ENCODE measurements at places on chromosomes 7 and 10.

DNA sequence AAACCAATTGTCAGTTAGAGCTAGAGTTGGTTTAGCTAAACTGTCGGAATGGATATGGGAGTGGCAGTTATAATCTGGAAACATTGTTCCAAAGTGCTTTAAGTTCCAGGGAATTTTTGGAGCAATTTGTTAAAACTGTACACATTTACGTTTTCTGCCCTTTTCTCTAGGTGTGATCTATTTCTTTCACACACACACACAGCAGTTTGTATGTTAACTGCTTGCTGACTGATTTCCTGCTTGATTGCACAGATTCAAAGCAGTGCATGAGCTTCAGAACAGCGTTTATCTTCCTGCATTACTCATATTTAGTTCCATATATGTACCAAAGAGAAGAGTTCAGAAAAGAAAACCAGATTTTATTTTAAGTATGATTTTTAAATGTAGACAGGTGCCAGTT, 57.9 kb downstream of the MGMT start:
- no peak for DNase-seq

DNA sequence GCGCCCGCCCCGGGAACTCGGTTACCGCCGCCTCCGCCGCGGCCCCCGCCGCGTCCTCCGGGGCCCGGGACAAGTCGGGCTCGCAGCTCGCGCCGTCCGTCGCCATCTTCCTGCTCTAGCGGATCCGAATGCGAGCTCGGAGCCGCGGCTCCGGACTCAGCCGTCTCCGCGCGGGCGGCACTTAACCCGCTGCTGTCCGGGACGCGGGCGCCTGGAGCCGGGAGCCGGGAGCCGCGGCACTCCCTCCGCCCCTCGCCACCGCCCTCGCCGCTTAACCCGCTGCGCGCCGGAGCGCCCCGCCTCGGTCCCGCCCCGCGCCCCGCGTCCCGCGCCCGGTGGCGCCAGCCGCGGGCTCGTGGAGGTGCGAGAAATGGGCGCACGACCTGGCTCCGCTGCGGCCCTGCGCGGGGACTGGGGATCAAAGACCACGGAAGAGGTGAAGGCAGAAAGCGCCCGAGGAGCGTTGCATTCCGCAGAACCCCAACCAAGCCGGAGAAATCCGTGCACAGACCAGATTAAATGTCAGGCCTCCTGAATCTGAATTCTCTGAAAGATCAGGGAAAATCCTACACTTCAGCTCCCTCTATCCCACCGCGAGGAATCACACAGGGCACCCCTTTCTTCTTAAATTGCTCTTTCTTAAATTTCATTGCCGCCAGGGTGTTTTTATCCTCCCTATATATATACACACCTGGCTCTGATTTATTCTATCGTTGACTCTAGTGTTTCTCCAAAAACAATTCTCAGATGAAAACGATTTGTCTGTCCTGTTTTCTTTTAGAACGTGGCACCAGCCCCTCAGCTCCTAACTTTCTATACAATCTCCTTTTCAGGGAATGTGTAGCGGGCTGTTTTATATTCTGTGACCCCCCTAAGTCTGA, at the start of gene CTTNBP2:
TSS of gene CTTNBP2 (minus strand) at position 132 of the 881 bp plus-strand sequence. CDS start at position 106, 26 bp downstream.
- DNase-seq: no peak

DNA sequence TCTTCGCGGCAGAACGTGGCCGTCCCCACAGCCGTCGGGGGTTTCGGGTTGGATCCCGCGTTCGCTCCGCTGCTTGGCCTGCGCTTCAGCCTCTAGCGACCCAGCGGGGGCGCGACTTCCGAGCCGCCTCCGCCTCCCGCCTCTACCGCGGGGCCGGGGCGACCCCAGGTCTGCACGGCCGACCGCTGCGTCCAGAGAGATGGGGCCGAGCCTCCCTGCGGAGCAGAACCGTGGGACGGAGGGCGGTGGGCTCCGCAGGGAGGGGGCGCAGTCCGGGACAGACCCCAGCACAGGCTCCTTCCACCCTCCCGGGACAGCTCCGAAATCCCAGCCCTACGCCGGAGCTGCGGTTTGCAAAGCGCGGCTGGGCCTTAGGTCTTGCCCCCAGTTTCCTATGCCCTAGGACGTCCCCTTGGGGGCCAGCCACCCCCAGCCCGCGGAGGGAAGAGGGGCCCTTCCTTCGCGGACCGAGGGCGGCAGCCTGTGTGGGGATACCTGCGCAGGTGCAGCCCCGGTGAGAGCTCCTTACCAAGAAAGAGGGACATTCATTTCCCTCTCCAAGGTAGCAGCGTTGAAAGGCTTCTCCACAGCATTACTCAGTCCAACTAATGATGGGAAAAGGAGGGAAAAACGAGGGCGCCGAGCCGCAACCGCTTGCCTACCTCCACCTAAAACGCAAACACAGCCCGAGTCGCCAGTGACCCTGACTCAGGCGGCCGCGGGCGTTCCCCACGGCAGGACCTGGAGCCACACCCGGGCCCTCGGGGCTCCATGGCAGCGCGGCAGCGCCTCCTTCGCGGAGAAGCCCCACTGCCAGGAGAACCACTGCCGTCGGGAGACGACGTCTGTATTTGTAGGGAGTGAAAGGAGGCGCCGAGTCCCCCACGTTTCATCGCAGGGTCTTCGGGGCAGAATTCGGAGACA, 115.7 kb downstream of the BMS1 start:
- DNase-seq: no peak

DNA sequence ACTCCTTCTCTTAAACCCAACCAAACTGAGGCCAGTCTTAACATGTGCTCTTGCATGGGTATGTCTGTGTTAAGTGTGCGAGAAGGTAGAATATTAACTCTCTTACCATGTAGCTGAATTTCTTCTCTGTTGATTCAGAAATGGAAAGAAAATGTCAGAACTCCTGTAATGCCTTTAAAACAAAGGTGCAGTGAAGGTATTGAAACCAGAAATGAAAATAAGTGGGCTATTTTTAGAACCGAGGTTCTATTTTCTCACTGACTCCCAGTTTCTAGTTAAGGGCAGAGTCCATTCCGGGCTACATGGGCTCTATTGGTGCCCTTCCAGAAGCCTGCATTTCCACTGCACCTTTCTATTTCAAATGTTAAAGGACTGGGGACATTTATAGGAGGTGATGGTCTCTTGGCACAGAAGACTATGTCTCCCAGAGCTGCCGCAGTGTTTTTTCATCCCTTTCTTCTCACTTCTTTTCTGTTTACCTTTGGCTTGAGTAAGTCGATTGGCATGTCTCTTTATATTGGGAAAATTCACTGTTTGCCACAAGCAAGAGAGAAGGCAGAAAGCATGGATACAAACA, 174.9 kb downstream of the LRMDA start:
- DNase-seq: no peak

DNA sequence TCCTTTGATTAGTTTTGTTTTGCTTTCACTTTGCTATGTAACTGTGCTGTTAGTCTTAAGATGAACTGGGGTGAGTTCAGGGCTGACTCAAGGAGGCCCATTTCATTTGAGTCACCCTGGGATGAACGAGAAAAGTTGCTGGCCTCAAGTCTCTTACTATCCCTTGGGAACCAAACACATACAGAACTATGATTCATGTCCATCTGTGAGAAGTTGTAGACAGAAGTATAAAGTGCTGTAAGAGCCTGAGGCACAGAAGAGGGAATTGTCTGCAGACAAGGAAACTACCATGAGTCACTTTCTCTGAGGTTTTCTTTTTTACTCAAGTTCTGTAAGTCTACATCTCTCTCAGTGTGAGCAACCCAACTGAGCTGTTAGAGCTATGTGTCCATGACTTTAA, 179.8 kb upstream of the CSTF2T start:
- no peak for DNase-seq

DNA sequence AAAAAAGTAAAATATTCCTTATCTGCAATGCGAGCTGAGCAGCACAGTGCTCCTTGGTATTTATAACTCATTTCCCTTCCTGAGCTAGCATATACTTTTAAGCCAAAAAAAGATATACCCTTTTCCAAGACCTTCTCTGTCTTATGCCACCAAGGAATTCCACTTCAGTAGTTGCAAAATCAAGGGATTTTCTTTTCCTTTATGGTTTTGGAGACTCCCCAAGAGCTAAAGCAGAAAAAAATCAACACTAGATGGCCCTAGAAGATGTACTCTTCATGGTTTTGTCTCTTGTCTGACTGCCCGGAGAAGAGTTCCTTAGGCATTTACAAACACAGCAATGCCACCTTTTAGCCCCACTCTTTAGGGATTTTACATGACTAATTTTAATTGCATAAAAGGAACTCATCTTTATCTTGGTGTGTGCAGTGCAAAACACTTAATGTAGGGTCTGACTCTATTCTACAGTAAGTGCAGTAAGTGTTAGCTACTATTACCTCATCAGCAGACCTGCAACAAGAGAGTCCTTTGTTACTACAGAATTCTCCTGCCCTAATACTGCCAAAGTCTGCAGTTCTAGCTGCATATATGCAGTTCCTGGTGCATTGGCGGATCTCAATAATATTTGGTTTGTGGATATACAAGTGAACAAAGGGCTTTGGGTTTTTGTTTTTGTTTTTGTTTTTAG, 443.3 kb downstream of the GFRA1 start:
- DNase-seq: no peak

- DNase-seq: no peak
Measured at GRCh38 chr7:21071561-21072501, 285.1 kb upstream of the SP8 start.

GRCh38 chr7:55489552-55489951, 82.8 kb downstream of the VOPP1 start:
- no peak for DNase-seq

DNA sequence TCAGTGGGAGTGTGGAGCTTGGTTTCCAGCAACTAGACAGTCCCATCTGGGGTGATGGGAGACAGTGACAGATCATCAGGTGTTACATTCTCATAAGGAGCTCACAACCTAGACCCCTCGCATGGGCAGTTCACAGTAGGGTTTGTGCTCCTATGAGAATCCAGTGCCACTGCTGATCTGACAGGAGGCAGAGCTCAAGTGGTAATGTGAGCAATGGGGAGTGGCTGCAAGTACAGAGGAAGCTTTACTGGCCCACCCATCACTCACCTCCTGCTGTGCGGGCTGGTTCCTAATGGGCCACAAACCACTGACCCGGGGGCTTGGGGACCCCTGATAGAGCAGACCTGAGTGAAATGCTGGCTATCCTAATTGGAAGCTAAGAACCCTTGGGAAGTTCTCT, 242.8 kb downstream of the BAMBI start:
- no peak for DNase-seq

DNA sequence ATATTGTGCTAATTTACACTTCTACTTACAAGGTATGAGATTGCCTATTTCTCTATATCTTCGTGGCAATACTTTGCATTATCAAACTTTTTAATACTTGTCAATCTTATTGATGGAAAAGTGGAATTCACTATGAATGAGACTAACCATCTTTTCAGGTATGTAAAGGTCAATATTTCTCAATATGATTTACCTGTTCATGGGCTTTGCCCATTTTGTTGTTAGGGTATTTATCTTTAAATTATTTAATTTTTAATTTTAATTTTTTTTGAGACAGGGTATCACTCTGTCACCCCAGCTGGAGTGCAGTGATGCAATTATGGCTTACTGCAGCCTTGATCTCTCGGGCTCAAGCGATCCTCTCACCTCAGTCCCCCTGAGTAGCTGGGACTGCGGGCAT, 47.8 kb upstream of the LCOR start:
- no peak for DNase-seq

DNA sequence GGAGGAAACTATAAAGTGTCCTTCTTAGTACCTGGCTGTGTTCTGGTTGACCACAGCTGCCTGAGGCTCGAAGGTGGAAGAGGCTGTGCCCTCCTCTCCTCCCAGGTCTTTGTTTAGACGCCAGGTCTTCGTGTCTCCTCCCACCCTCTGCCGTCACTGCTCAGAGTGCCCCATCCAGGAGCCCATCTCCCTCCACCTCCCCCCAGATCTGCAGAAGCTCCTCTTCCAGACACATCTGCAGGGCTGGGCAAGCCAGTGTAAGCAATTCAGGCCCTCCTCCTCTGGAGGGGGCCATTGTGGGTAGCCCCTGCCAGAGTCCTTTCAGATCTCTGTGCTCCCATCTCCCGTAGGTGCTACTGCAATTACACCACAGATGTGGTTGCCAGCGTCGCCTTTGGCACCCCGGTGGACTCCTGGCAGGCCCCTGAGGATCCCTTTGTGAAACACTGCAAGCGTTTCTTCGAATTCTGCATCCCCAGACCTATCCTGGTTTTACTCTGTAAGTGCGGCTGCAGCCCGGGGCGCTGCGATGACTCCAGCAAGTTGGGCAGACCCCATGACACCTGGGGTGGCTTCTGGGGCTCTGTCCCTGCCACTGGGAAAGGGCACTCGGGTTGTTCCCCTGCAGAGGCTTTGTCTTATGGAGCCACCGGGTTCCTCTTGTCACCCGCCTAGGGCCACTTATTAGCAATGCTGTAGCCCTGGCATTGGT, 107.5 kb downstream of the PARP12 start:
- DNase-seq: no peak

DNA sequence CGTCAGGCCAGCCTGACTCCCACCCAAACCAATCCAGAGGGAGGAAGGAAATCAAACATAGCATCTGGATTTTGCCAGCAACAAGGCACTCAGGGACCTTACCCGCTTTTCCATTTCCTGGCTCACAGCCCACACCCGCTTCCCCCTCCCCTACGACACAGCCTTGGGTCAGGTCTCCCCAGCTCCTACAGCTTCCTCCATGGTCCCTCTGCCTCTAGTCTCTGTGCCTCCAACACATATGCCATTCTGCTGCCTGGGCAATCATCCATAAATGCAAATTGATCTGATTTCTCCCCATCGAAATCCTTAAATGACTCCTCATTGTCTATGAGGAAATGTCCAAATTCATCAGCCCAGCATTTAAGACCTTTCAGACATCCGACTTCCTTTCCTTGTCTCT, 53.2 kb upstream of the CUX1 start:
- no peak for DNase-seq

DNA sequence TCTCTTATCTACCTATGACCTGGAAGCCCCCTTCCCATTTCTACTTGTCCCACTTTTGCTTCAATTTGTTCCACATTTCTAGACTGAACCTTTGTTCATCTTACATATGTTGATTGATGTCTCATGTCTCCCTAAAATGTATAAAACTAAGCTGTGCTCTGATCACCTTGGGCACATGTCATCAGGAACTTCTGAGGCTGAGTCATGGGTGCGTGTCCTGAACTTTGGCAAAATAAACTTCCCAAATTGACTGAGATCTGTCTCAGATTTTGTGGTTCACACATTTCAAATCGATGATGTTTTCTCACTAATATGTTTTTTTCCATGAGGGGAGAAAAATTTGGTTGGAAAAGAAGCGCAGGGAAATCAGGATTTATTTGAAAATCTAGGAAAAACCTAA, 406.2 kb upstream of the LRRTM3 start:
- no peak for DNase-seq

DNA sequence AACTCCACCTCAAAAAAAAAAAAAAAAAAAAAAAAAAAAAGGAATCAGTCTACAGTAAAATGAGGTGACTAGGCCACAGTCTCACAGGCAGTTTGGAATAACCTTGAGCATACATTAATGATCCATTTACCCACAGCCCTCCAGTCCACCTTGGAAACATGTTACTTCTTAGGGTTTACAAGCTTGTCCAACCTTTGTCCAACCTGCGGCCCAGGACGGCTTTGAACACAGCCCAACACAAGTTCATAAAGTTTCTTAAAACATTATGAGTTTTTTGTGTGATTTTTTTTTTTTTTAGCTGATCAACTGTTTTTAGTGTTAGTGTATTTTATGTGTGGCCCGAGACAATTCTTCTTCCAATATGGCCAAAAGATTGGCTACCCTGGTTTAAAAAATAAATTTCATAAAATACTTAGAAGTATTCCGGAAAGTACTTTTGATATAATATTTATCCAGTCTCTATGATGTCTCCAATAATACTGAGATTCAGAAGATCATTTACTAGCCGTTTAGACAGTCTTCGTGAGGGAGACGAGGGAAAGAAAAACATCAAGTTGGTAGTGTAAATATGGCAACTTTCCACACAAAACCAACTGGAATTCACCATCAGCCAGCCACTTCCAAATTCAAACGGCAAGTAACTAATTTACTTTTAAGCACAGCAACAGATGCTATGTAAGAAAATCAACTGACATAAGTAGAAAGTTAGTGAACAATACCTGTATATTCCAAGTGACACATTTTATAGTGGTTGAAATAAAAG, 9.9 kb downstream of the BAZ1B start:
- no peak for DNase-seq
